ENCODE measurements at places on chromosomes 12 and 14. TPM values are rescaled to one million over a fixed set of nuclear protein-coding genes. Genes with fewer than 3 reads are reported as not detected.

- H3K4me1 ChIP-seq, result peaks cover 5% of the 10 kb centered on the region
- no peak overlapping the region for H3K27ac ChIP-seq
- H3K36me3 ChIP-seq, result no peaks in the 10 kb centered on the region
- no peaks in the 10 kb centered on the region for H3K27me3 ChIP-seq
- no peak overlapping the region for H3K4me3 ChIP-seq
- DNase-seq, result peak; percentile 5
These were observed 41.3 kb downstream of the SLC16A7 start for GRCh38 chr12:59636945-59637691.

- no peak overlapping the region for H3K4me3 ChIP-seq
- H3K27ac ChIP-seq, result no peak overlapping the region
- H3K27me3 ChIP-seq, result no peaks in the 10 kb centered on the region
- DNase-seq, result no peak
These were observed 64.0 kb upstream of the ATF1 start for GRCh38 chr12:50699940-50700339.

DNA sequence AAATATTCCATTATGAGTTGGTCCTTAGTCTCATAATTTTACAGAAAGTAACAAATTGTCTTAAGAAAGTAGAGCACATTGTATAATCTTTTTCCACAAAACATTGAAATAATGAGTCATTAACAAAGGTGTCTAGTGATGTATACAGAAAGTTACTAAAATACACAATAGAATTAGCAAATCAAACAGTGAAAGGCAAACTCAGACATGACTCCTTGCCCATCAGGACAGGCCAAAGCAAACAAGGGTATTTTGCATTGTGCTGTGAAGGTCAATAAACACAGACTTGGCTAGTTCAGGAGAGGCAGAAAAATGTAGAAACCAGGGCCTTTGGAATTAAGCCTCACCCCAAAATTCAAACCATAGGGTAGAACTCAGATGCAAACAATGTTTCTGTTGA, 37.3 kb downstream of the SIX4 start:
- no peaks in the 10 kb centered on the region for H3K36me3 ChIP-seq
- no peak overlapping the region for H3K4me3 ChIP-seq
- H3K4me1 ChIP-seq, result no peaks in the 10 kb centered on the region
- DNase-seq, result no peak
- no peak overlapping the region for H3K27ac ChIP-seq
- no peaks in the 10 kb centered on the region for H3K27me3 ChIP-seq

GRCh38 chr14:30063746-30064145, 136.1 kb upstream of the PRKD1 start:
- no peaks in the 10 kb centered on the region for H3K4me1 ChIP-seq
- no peak overlapping the region for H3K27ac ChIP-seq
- H3K27me3 ChIP-seq, result no peaks in the 10 kb centered on the region
- no peaks in the 10 kb centered on the region for H3K36me3 ChIP-seq
- no peak overlapping the region for H3K4me3 ChIP-seq

- DNase-seq, result peak; percentile 70
- peak overlapping the region; percentile 64 for H3K4me3 ChIP-seq
- no peaks in the 10 kb centered on the region for H3K36me3 ChIP-seq
- H3K27ac ChIP-seq, result no peak overlapping the region
These were observed 4.2 kb upstream of the AAAS start for GRCh38 chr12:53325511-53326061.

DNA sequence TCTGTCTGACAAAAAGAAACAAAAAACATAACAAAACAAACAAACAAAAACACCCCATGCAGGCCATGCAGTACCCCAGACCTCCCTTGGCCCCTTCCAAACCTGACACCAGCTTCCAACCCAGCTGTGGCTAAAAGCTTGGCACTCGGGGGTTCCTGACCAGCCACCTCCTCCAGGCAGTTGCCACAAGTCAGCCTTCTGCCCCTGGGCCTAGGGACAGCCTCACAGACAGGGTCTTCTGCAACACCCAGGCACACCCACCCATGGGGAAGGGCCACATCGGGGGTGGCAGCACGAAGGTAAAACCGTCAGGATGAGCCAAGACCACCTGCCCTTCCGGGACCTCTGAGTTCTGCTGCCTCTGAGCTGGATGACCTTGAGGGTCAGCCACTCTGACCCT, 10.7 kb upstream of the TMEM119 start:
- H3K36me3 ChIP-seq, result no peaks in the 10 kb centered on the region
- H3K4me1 ChIP-seq, result no peaks in the 10 kb centered on the region
- no peaks in the 10 kb centered on the region for H3K27me3 ChIP-seq
- H3K27ac ChIP-seq, result no peak overlapping the region
- no peak overlapping the region for H3K4me3 ChIP-seq

DNA sequence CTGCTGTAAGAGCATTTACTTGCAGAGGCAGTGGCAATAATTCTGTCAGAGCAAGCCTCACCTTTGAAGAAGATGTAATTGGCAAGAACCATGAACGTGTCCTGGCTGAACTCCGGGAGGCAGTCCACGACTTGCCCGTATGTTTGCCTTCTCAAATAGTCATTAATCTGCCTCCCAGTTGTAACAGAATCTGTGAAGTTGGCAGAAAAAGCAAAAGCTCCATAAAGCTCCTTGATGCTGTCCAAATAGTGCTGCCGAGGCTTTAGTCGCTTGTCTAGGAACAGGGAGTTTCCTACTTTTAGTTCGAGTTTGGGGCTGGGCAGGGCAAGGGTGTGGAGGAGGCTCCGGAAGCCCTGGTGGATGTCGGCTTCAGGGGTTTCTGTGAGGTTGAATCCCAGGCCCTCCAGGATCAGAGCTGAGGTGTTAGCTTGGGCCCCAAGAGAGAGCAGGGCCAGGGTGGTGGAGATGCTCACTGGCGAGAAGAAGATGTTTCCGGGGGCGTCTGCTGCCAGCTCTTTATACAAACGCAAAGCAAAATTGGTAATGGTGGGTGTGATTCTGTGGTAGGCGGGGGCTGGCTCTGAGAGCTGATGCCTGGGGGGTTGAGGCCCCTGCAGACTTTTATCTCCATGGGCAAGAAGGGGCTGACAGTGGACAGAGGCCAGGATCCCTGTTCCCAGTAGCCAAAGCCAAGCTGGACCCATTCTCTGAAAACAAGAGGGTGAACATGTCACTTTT, 4.4 kb downstream of the SERPINA11 start:
- no peaks in the 10 kb centered on the region for H3K27me3 ChIP-seq
- H3K27ac ChIP-seq, result no peak overlapping the region
- no peaks in the 10 kb centered on the region for H3K36me3 ChIP-seq

DNA sequence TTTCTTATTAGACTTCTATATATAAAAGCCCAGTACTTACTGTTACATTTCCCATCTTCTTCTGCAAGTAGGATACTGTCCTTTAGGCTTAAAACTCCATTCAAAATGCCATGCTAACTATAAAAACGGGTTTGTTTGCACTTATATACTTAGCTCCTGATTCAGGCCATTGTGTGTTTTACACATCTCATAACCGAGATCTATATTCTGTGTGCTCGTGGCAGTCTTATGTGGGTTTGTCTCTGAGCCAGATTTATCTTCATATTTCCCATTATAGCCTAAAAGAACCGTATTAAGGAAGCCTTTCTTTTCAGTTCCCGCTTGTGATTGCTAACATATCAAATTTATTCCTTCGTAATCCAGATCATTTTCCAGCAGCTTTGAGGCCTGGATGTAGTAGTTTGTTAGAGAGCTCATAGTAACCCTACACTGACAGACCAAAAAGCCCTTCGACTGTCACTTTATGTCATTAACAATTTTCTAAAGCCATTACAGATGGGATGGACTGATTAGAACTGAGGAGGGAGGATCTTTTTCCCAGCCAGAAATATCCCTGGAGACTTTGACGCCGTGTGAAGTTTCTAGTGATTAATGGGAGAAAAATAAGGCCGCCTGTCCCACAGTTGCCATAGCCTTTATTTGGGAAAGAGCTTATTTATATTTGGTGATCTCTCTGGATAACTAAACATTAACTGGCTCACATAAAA, 508.5 kb downstream of the FOXG1 start:
- H3K36me3 ChIP-seq, result no peaks in the 10 kb centered on the region
- H3K27me3 ChIP-seq, result no peaks in the 10 kb centered on the region
- H3K4me3 ChIP-seq, result no peak overlapping the region

- peaks cover 24% of the 10 kb centered on the region for H3K36me3 ChIP-seq
- H3K4me1 ChIP-seq, result no peaks in the 10 kb centered on the region
- DNase-seq, result no peak
- no peak overlapping the region for H3K27ac ChIP-seq
- H3K4me3 ChIP-seq, result no peak overlapping the region
These were observed 30.7 kb downstream of the MAP4K5 start for GRCh38 chr14:50501642-50502041.

- no peak overlapping the region for H3K4me3 ChIP-seq
- no peaks in the 10 kb centered on the region for H3K4me1 ChIP-seq
- DNase-seq, result no peak
- no peaks in the 10 kb centered on the region for H3K27me3 ChIP-seq
These were observed 65.2 kb downstream of the TBC1D30 start for GRCh38 chr12:64889434-64890216.

- no peaks in the 10 kb centered on the region for H3K27me3 ChIP-seq
- DNase-seq, result no peak
- no peaks in the 10 kb centered on the region for H3K36me3 ChIP-seq
- peak overlapping the region; percentile 96 for H3K4me3 ChIP-seq
- peaks cover 16% of the 10 kb centered on the region for H3K4me1 ChIP-seq
- no peak overlapping the region for H3K27ac ChIP-seq
These were observed 1.6 kb upstream of the PPP2R5E start for GRCh38 chr14:63544591-63545299.

Gene IKBIP
- 31.1 TPM for total RNA-seq

Gene MAP1LC3B2
- 1.5 TPM for total RNA-seq

Gene CIROP
- 0.06 TPM for total RNA-seq

Gene RNF212B
- total RNA-seq, result 0.50 TPM

Gene ARMH4
- total RNA-seq, result 23.0 TPM

Gene LYZ
- not detected for total RNA-seq

Gene KRT7
- not detected for total RNA-seq

Data from neural progenitor cell (in vitro differentiated cells).